Left lobe of liver (tissue), 2 donors: ENCODE measurements at places on chromosomes 1 and 21.

DNA sequence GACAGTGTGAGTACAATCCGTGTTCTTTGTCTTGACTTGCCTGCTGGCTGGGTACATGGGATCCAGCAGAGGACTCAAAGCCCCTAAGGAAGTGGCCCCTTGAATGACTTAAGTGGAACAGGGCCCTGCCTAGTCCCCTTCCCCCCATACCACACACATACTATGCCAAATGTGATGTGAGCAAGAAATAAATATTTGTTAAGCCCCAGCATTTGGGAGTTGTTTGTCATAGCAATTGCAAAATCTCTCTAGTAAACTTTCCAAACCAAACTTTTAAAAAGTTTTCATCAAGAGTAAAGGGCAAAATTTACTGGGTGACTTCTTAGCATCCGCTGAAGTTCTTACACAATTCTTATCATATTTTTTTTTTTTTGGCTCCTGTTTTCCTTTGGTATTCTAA, 32.5 kb upstream of the CACHD1 start:
- peak; percentile 47 for DNase-seq

DNA sequence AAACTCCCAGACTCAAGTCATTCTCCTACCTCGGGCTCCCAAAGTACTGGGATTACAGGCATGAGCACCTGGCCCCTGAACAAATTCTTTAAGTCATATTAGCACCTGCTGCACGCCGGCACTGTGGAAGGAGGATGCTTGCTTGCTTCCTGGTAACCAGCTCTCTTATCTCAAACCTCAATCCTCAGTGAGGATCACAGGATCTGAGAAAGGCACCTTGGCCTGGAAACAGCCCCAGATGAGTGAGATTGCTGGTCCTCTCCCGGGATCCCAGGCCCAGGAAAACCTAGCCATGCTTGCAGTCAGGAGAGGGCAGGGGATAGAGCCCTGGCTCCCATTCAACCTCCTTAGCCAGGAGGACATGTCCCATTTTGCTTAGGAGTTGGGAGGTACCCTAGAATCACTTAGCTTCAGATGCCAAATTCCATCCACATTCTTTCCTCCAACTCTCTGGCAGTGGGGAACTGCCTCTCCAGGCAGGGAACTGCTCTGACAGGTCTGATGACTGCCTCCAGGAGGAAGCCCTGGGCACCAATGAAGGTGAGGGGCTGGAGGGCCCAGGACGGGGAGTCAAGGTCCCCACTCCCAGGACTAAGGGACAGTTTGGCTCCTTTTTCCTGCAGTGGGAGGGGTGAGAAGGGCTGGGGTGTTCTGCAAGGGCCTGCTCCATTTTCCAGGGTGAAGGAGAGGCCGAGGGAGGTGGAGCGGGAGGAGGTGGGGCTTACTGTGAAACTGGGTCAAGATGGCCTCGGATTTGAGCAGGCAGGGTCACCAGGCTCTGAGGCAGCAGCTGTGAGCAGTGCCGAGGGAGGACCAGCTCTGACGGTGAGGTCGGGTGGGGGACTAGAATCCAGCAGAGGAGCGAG, 9.5 kb downstream of the GPR37L1 start:
- no peak for DNase-seq

DNA sequence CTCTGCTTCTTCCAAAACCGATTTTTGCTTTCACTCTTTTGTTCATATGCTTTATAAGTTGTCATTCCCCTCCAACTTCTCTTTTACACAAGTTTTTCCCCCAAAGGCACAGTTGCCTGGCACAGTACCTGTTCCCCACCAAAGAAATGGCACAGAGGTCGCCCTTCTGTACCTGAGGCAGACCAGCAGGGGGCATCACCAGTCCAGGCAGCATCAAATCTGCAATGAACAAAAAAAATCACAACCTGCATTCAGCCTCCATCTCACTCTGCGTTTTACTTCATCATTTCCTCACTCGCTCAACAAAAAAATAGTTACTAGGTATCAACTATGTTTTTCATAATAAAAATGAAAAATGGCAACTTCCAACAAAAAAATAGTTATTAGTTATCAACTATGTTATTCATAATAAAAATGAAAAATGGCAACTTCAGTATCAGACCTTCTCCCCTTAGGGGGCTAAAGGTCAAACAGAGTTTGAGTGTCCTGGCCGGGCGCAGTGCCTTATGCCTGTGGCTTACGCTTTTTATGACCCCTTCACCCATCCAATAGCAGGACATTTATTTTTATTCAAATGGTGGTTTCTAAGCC, 4.1 kb downstream of the EIF2D start:
- DNase-seq: no peak

DNA sequence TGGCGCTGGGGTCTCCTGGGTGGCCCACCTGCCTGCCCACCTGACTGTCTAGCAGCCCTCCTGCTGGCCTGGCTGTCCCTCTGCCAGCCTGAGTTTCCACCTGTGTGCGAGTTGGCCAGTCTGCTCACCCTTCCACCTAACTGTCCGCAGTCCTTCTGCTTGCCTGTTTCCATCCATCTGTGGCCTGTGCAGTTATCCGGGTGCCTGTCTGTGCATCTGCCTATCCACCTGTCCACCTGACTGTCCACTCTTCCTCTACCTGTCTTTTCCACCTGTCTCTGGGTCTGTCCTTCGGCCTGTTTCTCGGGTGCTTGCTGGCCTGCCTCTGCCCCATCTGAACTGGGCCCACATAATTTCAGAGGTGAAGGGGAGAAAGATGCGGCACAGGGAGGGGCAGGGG, 1.9 kb downstream of the KCNQ4 start:
- DNase-seq: no peak

GRCh38 chr1:235649368-235650163, at the start of gene GNG4:
Gene GNG4 (minus strand): TSS chr1:235649784. CDS start chr1:235583838, 65,946 bp downstream.
- no peak for DNase-seq

GRCh38 chr1:94716965-94717364, 103.2 kb upstream of the SLC44A3 start:
- no peak for DNase-seq

GRCh38 chr1:40694353-40694874, 2.9 kb downstream of the NFYC start:
- no peak for DNase-seq

GRCh38 chr21:43739621-43740435, 20.9 kb downstream of the PDXK start:
- DNase-seq: no peak

- peak; percentile 29 for DNase-seq
Observed at GRCh38 chr1:54977533-54978297, 2.7 kb upstream of the TMEM61 start.

DNA sequence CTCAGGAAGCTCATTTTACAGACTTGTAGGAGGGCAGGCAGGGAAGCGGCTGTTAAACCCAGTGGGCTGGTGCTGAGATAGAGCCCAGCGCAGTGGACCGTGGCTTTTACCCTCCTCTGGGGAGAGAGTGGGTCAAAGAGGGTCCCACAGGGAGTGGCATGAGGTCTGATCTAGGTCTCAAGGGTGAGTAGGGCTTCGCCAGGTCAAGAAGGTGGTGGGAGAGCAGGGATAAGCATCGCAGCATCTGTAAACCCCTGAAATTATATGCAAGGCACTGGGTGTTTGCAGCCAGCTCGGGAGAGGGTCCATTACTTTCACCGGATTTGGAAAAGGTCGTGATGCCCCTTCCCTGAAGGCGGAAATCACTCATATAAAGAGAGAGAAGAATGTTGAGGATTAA, 89.1 kb downstream of the ZSCAN20 start:
- DNase-seq: no peak

DNA sequence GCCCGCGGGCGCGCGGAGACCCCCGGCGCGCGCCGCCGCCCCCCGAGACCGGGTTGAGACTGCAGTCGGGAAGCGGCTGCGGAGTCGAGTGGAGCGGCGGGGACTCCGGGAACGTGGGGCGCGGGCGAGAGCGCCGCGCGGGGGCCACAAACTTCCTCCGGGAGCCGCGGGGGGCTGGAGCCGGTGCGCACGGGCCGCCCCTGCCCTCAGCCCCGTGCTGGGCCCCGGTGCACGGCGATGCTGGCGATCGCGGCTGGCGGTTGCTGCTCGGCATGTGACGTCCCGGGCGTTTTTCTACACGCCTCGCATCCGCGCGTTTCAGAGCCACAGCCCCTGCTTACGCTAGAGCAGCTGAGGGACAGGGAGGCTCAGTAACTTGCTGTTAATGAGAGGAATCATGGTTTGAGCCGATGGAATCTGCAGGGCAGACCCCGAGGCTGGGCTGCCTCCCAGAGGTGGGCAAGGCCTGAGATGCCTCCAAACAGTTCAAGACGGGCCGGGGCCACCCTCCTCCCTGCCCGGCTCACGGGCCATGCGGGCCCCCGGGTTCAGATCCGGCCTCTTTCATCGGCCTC, 520 bp downstream of the TMEM201 start:
- DNase-seq: no peak

DNA sequence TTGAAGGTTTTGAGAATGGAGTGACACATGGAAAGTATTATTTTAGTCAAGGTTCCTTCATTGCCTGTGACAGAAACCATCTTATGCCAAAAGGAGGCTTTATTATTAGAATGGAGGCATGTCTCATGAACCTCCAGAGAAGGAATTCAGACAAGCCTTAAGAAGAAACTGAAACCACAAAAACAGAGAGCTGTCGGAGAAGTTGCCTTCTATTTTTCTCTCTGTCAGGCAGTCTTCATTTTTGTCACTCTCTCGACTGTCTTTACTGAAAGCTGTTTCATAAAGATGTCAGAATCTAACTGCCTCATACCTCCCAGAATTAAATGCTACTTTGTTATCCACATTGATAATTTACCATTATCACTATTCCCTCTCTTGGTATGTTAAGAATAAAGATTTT, 434.7 kb upstream of the ADGRL4 start:
- DNase-seq: no peak

GRCh38 chr1:10431070-10431730, 967 bp downstream of the CENPS start:
- no peak for DNase-seq

GRCh38 chr1:76494807-76495206, 372.5 kb upstream of the ST6GALNAC5 start:
- no peak for DNase-seq
